ENCODE measurements at places on chromosomes 3 and 15. TPM values are rescaled to one million over a fixed set of nuclear protein-coding genes. Genes with fewer than 3 reads are reported as not detected.

DNA sequence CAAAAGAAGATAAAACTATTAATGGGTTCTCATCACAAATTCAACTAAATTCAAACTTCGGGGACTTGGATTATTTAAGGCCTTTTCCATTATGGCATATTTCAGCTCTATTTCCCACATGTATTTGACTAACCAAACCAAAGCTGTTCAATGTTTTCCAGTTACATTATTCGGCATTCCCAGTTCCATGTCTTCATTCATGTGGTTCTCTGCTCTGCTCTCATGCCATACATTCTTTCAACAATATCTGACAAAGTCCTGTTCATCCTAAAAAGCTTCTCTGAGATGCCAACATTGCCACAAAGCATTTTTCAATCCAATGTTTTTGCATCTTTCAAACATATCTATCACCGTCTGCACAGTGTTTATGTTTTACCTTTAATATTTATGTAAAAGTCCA is 141.4 kb downstream of the GREM1 start:
- H3K36me3 ChIP-seq, result no peaks in the 10 kb centered on the region
- peaks cover 4% of the 10 kb centered on the region for H3K4me1 ChIP-seq
- H3K27me3 ChIP-seq, result no peaks in the 10 kb centered on the region
- no peak for DNase-seq
- H3K27ac ChIP-seq, result no peak overlapping the region
- no peak overlapping the region for H3K4me3 ChIP-seq

DNA sequence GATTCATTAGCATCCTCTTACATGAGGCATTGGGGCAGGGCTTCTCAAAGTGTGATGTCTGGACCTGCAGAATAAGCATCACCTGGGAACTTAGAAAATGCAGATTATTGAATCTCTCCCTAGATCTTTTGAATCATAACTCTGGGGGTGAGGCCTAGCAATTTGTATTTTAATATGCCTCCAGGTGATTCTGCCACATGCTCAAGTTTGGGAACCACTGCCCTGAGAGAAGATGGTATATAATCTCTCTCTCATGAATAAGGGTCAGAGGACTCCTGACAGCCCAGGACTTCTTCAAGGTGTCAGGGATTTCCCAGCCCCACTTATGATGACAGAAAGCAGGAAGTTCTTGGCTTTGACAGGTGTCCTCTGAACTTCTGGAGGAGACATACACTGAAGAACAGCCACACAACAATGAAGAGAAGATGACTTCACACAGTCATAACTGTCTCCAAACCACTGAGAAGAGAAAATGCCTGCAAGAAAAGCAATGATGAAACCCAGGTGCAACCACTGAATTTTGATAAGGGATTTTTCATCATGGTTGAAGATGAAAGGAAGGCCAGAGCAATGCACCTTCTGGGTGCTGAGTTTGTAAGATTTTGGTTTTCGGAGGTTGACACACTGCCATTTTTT is 211.9 kb upstream of the MRPL3 start:
- H3K27me3 ChIP-seq, result no peaks in the 10 kb centered on the region
- H3K4me3 ChIP-seq, result no peak overlapping the region
- H3K27ac ChIP-seq, result no peak overlapping the region

DNA sequence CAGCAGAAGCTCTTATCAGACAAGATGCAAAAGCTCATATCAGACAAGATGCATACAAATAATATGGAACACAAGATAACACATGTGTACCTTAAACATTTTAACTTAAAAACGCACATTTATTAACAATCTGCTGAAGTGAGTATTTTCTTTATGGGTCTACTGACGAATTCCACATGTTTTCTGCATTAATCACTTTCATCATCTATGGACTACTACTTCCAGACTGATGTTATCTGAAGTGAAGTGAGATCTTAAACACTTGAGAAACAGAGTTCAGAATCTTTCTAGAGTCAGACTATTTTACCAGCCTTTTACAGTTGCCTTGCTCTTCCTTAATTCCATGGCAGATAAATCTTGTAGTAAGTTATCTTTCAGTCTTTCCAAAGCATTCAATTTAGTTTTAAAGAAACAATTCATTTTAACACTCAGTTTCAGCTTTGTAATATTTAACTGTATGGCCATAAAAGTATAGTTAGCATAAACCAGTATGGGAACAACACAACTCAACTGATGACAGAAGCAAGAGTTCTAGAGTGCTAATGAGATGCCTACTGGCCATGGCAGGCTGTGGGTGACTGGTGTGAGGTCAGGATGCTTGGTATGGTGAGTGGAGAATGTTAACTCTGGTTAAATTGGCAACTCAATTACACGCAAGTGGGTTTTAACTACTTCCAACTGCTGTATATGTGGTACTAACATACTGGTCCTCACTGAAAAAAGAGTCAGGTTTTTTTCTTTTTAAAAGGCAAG is 9.8 kb downstream of the CMTM6 start:
- H3K4me1 ChIP-seq, result peaks cover 4% of the 10 kb centered on the region
- no peak for DNase-seq
- H3K27me3 ChIP-seq, result no peaks in the 10 kb centered on the region

- H3K4me1 ChIP-seq, result no peaks in the 10 kb centered on the region
- H3K4me3 ChIP-seq, result no peak overlapping the region
- no peak for DNase-seq
- H3K27me3 ChIP-seq, result no peaks in the 10 kb centered on the region
- peaks cover 21% of the 10 kb centered on the region for H3K36me3 ChIP-seq
Measured at GRCh38 chr3:126018995-126019394, 50.0 kb downstream of the ROPN1B start.

DNA sequence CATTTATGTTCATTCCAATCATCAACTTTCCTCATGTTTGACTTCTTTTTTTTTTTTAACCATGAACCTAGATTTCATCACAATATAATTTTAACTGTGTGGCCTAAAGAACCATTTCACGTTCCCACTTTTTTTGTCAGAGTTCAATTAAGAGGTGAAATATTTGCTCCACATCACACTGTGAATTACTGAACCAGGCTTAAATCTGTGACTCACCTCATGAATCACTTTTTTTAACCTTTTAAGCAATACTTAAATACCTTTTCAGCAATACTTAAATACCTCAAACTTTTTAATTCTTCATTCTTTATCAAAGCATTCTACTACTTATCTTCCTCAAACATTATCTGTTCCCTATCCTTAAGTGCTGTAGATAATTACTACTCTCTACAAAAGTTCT is 137.6 kb downstream of the SI start:
- no peak overlapping the region for H3K4me3 ChIP-seq
- H3K36me3 ChIP-seq, result no peaks in the 10 kb centered on the region
- H3K27ac ChIP-seq, result no peak overlapping the region
- DNase-seq, result no peak
- H3K27me3 ChIP-seq, result no peaks in the 10 kb centered on the region

IMPG2 gene
- 0.57 TPM for polyA plus RNA-seq

GRCh38 chr3:169213956-169214355 is 449.6 kb downstream of the MECOM start:
- no peaks in the 10 kb centered on the region for H3K27me3 ChIP-seq
- no peak overlapping the region for H3K27ac ChIP-seq
- no peaks in the 10 kb centered on the region for H3K36me3 ChIP-seq
- DNase-seq, result no peak

GRCh38 chr3:156705761-156706616 is 31.6 kb downstream of the TIPARP start:
- no peak for DNase-seq
- no peaks in the 10 kb centered on the region for H3K27me3 ChIP-seq
- no peak overlapping the region for H3K27ac ChIP-seq
- H3K4me1 ChIP-seq, result no peaks in the 10 kb centered on the region
- no peak overlapping the region for H3K4me3 ChIP-seq

MORC1 gene
- polyA plus RNA-seq, result 0.01 TPM

- H3K4me3 ChIP-seq, result no peak overlapping the region
- H3K36me3 ChIP-seq, result peaks cover 45% of the 10 kb centered on the region
- H3K27me3 ChIP-seq, result no peaks in the 10 kb centered on the region
- no peak overlapping the region for H3K27ac ChIP-seq
Measured at GRCh38 chr15:50613600-50613999, 67.1 kb upstream of the USP50 start.

- H3K36me3 ChIP-seq, result no peaks in the 10 kb centered on the region
- no peaks in the 10 kb centered on the region for H3K27me3 ChIP-seq
- no peak overlapping the region for H3K4me3 ChIP-seq
- H3K4me1 ChIP-seq, result no peaks in the 10 kb centered on the region
Measured at GRCh38 chr3:155252021-155252420, 41.5 kb downstream of the STRIT1 start.

DNA sequence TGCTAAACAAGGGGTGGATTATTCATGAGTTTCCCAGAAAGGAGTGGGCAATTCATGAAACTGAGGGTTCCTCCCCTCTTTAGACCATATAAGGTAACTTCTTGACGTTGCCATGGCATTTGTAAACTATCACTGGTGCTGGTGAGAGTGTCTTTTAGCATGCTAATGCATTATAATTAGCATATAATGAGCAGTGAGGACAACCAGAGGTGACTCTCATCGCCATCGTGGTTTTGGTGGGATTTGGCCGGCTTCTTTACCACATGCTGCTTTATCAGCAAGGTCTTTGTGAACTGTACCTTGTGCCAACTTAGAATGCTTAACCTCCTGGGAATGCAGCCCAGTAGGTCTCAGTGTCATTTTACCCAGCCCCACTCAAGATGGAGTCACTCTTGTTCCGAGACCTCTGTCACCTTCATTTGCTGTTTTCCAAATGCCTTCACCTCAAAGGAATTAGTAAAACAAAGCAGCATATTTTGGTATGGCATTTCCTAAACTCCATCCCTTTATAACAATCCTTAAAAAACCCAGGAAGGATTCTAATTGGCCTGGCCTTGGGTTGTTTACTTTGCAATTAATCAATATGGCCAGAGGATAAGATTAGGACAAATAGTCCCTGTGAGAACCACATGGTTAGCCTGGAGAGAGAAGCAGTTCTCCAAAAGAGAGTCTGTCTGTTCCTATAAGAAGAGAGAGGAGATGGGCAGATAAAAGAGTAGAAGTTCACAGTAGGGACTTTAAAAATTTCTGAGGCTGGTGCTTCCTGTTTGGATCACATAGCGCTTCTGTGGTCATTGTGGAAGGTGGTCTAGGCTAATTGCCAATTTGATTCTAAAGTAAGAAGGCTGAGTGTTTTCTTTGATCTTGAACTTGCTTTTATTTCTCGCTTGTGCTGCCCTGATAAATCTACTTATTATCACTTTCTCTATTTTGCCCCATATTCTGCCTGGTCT is 155.2 kb upstream of the EOMES start:
- no peaks in the 10 kb centered on the region for H3K27me3 ChIP-seq
- no peaks in the 10 kb centered on the region for H3K36me3 ChIP-seq
- no peaks in the 10 kb centered on the region for H3K4me1 ChIP-seq

GRCh38 chr3:49054344-49054862 is 25.2 kb upstream of the IMPDH2 start:
- no peak for DNase-seq
- peaks cover 67% of the 10 kb centered on the region for H3K36me3 ChIP-seq
- H3K27me3 ChIP-seq, result no peaks in the 10 kb centered on the region
- no peaks in the 10 kb centered on the region for H3K4me1 ChIP-seq
- H3K27ac ChIP-seq, result no peak overlapping the region
- H3K4me3 ChIP-seq, result no peak overlapping the region

ST3GAL6 gene
- 7.7 TPM for polyA plus RNA-seq

SUMF1 gene
- polyA plus RNA-seq, result 29.3 TPM

GRCh38 chr3:183641882-183642281 is 6.5 kb downstream of the KLHL24 start:
- H3K36me3 ChIP-seq, result peaks cover 4% of the 10 kb centered on the region
- DNase-seq, result no peak
- H3K4me3 ChIP-seq, result no peak overlapping the region
- H3K4me1 ChIP-seq, result peaks cover 14% of the 10 kb centered on the region

- no peak for DNase-seq
- H3K27ac ChIP-seq, result no peak overlapping the region
- no peak overlapping the region for H3K4me3 ChIP-seq
Measured at GRCh38 chr15:25136119-25136518, 181.3 kb downstream of the SNRPN start.

DNA sequence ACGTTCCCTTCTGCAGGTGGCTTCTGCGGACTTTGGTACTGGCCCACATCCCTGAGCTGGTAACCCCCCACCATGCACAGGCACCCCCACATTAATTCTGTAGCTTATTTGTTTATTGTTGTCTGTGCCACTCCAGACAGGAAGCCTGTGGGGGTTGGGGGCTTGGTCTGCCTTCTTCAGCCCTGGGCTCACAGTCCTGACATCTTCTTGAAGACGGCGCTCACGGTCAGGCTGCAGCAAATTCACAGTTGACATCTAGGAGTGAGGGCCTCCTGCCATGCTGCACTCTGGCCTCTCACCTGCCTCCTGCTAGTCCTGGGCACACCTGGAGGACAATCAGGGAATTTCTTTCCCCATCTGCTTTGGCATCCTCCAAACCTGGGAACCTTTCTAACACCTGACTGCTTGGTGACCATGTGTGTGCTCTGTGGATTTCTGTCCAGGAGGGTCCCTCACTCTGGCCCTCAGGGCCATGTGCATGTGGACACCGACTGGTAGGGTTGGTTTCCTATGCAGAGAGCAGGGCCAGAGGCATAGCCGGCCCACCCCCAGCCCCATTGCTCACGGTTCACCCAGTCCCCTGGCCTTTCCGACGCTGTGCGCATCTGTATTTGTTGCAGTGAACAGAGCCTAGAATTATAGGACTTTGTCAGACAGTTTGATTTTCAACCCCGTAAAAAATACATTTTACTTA is 68.8 kb downstream of the APBA2 start:
- no peaks in the 10 kb centered on the region for H3K4me1 ChIP-seq
- no peaks in the 10 kb centered on the region for H3K36me3 ChIP-seq
- no peak for DNase-seq
- H3K27ac ChIP-seq, result no peak overlapping the region

DNA sequence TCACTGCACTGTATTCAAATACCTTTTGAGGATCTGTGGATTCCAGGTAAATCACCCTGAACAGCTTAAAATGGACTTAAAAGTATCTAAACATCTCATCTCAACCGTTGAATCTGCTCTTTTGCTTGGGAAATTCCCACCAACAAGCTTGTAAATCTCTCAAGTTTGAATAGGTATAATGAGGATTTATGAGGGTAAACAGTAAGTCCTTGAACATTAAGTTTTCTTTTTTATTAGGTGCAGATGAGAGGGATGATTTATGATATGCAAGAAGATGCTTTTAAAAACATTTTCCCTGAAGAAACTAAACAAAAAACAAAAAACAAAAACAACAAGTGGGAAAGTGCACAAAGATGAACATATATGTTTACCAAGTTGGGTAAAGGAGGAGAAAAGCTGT is 290.6 kb downstream of the ROBO1 start:
- no peak overlapping the region for H3K4me3 ChIP-seq
- no peaks in the 10 kb centered on the region for H3K36me3 ChIP-seq
- H3K4me1 ChIP-seq, result no peaks in the 10 kb centered on the region
- H3K27ac ChIP-seq, result no peak overlapping the region

GRCh38 chr15:47791161-47791560 is 73.9 kb downstream of the SEMA6D start:
- H3K4me3 ChIP-seq, result no peak overlapping the region
- H3K36me3 ChIP-seq, result no peaks in the 10 kb centered on the region
- H3K27me3 ChIP-seq, result no peaks in the 10 kb centered on the region
- DNase-seq, result no peak

All from large intestine (tissue), 12 donors.